ENCODE measurements at places on chromosomes 1 and 21. TPM values are rescaled to one million over a fixed set of nuclear protein-coding genes. Genes with fewer than 3 reads are reported as not detected.
A peak's percentile ranks its signal among the peaks of the same experiment; 100 is the strongest.

DNA sequence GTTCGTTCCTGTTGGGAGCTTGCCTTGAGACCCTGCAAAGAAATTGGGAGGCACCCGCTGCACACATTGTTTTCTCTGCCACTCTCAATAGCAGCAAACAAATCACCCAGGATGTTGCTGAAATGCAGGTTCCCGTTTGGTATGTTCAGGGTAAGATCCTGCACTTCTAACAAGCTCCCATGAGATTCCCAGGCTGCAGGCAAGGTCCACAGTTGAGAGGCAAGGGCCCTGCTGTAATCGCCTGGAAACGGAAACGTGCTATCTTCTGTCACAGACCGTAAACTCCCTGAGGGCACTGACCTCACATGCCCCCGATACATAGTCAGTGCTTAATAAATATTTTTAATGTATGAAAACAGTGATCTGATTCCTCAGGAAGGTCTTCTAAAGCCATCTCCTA lies 37.8 kb downstream of the XCL1 start:
- H3K27ac ChIP-seq = peak overlapping the region; percentile 6
- H3K4me1 ChIP-seq = peaks cover 10% of the 10 kb centered on the region
- H3K36me3 ChIP-seq = no peaks in the 10 kb centered on the region
- no peak overlapping the region for H3K4me3 ChIP-seq
- no peak for DNase-seq

The CR1 gene
- total RNA-seq = 3.7 TPM

GRCh38 chr21:39661121-39661520 lies 48.4 kb downstream of the B3GALT5 start:
- H3K27me3 ChIP-seq = no peaks in the 10 kb centered on the region
- DNase-seq = no peak
- H3K36me3 ChIP-seq = no peaks in the 10 kb centered on the region
- no peaks in the 10 kb centered on the region for H3K4me1 ChIP-seq
- no peak overlapping the region for H3K27ac ChIP-seq

DNA sequence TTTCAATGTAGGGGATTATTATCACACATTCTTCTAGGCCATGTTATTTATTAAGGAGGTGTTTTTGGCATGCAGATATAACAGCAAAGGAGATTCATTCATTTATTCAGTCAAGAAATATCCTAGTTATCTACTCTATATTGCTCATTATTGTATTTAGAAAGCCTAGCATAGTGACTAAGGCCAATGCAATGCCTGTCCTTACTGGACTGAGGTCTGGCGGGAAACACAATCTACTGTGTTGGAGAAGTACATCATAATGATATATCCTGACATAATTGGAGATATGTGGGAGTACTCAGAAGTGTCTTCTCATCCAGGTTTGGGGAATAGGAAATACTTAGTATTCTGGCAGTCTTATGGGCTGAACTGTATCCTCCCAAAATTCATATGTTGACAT lies 421.5 kb upstream of the USP24 start:
- H3K36me3 ChIP-seq = no peaks in the 10 kb centered on the region
- H3K4me3 ChIP-seq = no peak overlapping the region
- no peak overlapping the region for H3K27ac ChIP-seq
- H3K27me3 ChIP-seq = no peaks in the 10 kb centered on the region
- DNase-seq = no peak
- peaks cover 3% of the 10 kb centered on the region for H3K4me1 ChIP-seq

DNA sequence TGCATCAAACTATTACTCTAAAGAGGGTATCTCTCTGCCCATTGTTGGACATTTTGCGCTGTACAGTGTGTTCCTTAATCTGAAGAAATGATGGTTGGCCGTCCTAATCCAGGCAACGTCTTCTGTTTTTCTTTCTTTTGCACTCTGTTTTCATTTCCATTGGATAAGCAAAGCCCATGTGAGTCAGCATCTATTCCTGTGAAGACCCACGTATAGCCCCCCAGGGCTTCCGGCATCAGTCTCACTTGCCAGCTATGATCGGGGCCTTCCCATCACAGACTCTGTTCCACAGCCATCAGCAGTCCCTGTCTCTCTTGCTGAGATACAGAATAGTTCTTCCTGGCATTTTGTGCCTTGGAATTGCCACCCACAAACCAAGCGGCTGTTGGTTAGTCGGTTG lies 29.2 kb upstream of the BRDT start:
- H3K4me1 ChIP-seq = no peaks in the 10 kb centered on the region
- no peak for DNase-seq
- no peak overlapping the region for H3K27ac ChIP-seq
- no peaks in the 10 kb centered on the region for H3K36me3 ChIP-seq
- H3K4me3 ChIP-seq = no peak overlapping the region
- H3K27me3 ChIP-seq = no peaks in the 10 kb centered on the region

DNA sequence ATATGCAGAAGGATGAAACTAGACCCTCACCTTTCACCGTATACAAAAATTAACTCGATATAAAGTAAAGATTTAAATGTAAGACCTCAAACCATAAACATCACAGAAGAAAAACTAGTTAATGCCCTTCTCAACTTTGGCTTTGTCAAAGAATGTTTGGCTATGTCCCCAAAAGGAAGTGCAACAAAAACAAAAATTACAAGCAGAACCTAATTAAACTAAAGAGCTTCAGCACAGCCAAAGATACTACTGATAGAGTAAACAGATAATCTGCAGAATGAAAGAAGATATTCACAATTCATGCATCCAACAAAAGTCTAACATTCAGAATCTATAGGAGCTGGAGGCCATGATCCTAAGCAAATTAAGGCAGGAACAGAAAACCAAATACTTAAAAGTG lies 824.6 kb upstream of the NEGR1 start:
- H3K36me3 ChIP-seq = no peaks in the 10 kb centered on the region
- H3K27ac ChIP-seq = no peak overlapping the region
- no peaks in the 10 kb centered on the region for H3K27me3 ChIP-seq
- DNase-seq = no peak
- no peaks in the 10 kb centered on the region for H3K4me1 ChIP-seq

- peak; percentile 51 for DNase-seq
- no peaks in the 10 kb centered on the region for H3K4me1 ChIP-seq
- H3K27me3 ChIP-seq = no peaks in the 10 kb centered on the region
- no peaks in the 10 kb centered on the region for H3K36me3 ChIP-seq
These were observed 9.9 kb downstream of the TOR1AIP2 start for GRCh38 chr1:179867493-179868330.

GRCh38 chr1:50976111-50976889 lies 6.3 kb downstream of the CDKN2C start:
- DNase-seq = peak; percentile 28
- H3K36me3 ChIP-seq = no peaks in the 10 kb centered on the region
- H3K27ac ChIP-seq = peak overlapping the region; percentile 99
- H3K27me3 ChIP-seq = no peaks in the 10 kb centered on the region

- DNase-seq = no peak
- no peaks in the 10 kb centered on the region for H3K36me3 ChIP-seq
- no peak overlapping the region for H3K27ac ChIP-seq
- H3K27me3 ChIP-seq = no peaks in the 10 kb centered on the region
- peaks cover 3% of the 10 kb centered on the region for H3K4me1 ChIP-seq
- no peak overlapping the region for H3K4me3 ChIP-seq
These were observed 4.5 kb downstream of the TMEM125 start for GRCh38 chr1:43274125-43274803.

DNA sequence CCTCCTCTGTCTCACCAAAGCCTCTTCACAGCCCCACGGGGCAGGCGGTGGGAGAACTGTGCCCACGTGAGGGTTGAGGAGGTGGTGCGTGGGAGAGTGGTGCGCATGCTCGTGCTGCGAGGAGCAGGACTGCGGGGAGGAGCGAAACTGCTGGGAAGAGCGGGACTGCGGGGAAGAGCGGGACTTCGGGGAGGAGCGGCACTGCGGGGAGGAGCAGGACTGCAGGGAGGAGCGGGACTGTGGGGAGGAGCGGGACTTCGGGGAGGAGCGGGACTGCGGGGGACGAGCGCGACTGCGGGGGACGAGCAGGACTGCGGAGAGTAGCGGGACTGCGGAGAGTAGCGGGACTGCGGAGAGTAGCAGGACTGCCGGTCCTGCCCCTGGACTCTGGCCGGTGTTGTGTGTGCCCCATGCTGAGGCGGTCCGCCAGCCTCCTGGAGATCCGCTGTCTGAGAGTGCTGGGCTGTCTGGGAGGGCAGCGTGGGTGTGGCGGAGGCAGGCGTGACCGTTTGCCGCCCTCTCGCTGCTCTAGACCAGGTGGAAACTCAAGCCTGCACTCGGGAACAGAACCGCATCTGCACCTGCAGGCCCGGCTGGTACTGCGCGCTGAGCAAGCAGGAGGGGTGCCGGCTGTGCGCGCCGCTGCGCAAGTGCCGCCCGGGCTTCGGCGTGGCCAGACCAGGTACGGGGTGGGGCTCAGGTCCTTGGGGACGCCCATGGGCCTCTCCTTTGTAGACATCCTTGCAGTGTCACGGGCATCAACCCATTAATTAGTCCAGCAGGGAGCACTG lies 24.6 kb downstream of the TNFRSF1B start:
- H3K36me3 ChIP-seq = no peaks in the 10 kb centered on the region
- H3K27me3 ChIP-seq = no peaks in the 10 kb centered on the region
- no peak overlapping the region for H3K27ac ChIP-seq
- no peak overlapping the region for H3K4me3 ChIP-seq

The AMIGO1 gene
- total RNA-seq = 8.3 TPM

- no peak overlapping the region for H3K27ac ChIP-seq
- no peaks in the 10 kb centered on the region for H3K36me3 ChIP-seq
- H3K4me3 ChIP-seq = no peak overlapping the region
- DNase-seq = no peak
- H3K27me3 ChIP-seq = no peaks in the 10 kb centered on the region
These were observed 189.9 kb downstream of the ZC3H11B start for GRCh38 chr1:219422811-219423598.

The OR6K3 gene
- not detected for total RNA-seq

- H3K27me3 ChIP-seq = no peaks in the 10 kb centered on the region
- peaks cover 6% of the 10 kb centered on the region for H3K4me1 ChIP-seq
- H3K4me3 ChIP-seq = peak overlapping the region; percentile 64
- no peaks in the 10 kb centered on the region for H3K36me3 ChIP-seq
- peak overlapping the region; percentile 52 for H3K27ac ChIP-seq
- peak; percentile 47 for DNase-seq
These were observed 539 bp downstream of the CGN start for GRCh38 chr1:151511636-151512215.

The AXDND1 gene
- 0.20 TPM for total RNA-seq

The TINAGL1 gene
- total RNA-seq = 31.4 TPM

DNA sequence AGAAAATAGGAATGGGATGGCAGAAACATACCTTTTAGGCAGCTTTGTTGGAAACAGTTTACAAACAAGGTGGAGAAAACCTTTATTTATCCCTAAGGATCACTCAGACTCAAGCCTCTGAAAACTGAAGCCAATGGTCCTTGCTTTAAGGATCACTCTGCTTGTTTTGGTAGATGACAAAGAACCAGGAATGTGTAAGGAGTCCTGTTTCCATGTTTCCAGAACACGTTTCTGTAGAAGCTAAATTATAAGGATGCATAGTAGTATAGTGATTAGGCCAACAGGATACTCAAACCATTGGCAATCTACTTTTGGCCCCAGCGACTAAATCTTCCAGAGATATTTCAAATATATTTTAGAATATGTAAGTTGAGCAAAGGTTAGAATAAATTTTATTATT lies 149.1 kb upstream of the HP1BP3 start:
- H3K4me1 ChIP-seq = peaks cover 1% of the 10 kb centered on the region
- no peak overlapping the region for H3K27ac ChIP-seq
- no peaks in the 10 kb centered on the region for H3K27me3 ChIP-seq
- no peak overlapping the region for H3K4me3 ChIP-seq
- H3K36me3 ChIP-seq = no peaks in the 10 kb centered on the region

DNA sequence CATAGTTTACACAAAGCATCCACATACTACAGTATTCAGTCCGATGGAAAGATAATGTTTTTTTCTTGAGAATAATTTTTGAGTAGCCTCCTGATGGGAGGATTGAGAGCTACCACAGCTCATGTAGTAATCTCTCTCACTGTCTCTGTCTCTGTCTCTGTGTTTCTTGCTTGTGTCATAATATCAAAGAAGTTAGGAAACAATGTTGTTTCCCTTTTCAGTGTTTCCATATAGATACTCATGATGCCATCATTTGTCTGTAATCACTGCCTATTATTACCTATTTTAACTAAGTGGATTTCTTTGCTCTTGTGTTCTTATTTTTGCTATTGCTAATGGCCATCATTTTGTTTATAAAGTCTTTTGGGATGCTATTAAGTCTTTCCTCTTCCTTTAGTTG lies 367.7 kb downstream of the NEGR1 start:
- no peaks in the 10 kb centered on the region for H3K4me1 ChIP-seq
- H3K27me3 ChIP-seq = no peaks in the 10 kb centered on the region
- H3K36me3 ChIP-seq = no peaks in the 10 kb centered on the region
- no peak overlapping the region for H3K27ac ChIP-seq
- DNase-seq = no peak

The AK2 gene
- 124 TPM for total RNA-seq

The LRRC38 gene
- not detected for total RNA-seq

- no peaks in the 10 kb centered on the region for H3K36me3 ChIP-seq
- peak overlapping the region; percentile 100 for H3K4me3 ChIP-seq
- H3K27ac ChIP-seq = peak overlapping the region; percentile 84
- peaks cover 2% of the 10 kb centered on the region for H3K4me1 ChIP-seq
These were observed 2.3 kb downstream of the ANP32E start for GRCh38 chr1:150233359-150234308.

GRCh38 chr1:224170748-224171478 lies 12.1 kb upstream of the DEGS1 start:
- H3K36me3 ChIP-seq = no peaks in the 10 kb centered on the region
- H3K27ac ChIP-seq = no peak overlapping the region
- no peaks in the 10 kb centered on the region for H3K27me3 ChIP-seq
- H3K4me3 ChIP-seq = no peak overlapping the region
- DNase-seq = no peak

The LCE2C gene
- not detected for total RNA-seq

DNA sequence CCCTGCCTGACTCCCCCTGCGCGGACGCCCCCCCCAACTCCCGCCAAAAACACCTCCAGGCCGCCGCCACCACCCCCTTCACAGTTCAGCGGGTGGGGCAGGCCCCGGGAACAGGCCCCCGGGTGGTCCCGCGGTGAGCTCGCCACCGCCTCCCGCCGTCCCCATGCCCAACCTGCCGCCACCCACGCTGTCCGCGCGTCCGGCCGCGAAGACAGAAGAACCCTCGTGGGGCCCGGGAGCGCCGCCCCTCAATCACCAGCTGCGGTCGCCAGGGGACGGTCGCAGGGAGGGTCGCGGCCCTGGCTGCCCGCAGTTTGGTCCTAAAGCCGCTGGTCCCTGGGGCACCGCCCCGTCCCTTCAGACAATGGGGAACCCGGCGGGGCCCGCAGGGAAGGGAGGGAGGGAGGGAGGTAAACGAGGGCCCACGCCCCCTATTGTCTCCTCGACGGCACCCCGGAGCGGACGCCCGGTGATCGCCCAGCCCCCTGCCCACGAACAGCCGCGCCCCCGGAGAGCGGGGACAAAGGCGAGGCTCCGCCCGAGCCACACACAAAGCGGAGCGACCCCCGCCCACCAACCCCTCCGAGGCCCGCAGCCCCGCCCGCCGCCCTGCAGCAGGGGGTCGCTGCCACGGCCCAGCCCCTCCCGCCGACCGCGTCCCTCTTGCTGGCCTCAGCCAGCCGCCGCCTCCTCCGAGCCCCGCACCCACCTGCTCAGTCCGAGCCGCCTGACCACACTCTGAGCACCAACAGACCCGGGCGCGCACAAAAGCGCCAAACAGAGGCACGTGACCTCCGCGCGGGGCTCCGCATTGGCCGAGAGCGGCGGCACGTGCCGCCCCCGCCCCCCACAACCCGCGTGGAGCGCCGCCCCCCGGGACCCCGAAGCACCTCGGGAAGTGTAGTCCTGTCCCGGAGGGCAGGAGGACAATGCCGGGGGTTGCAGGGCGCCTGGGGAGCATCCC lies at the start of gene STMN1:
Gene STMN1, minus strand, starts transcription at position 740 of the 964 bp plus-strand sequence. CDS start 1,743 bp downstream, outside the sequence.
- H3K27me3 ChIP-seq = no peaks in the 10 kb centered on the region
- H3K27ac ChIP-seq = peak within 1 kb of the TSS; percentile 53
- no peaks in the 10 kb centered on the region for H3K4me1 ChIP-seq
- H3K4me3 ChIP-seq = peak within 1 kb of the TSS; percentile 79
- no peaks in the 10 kb centered on the region for H3K36me3 ChIP-seq
